ENCODE measurements at places on chromosomes 13 and 19. TPM values are rescaled to one million over a fixed set of nuclear protein-coding genes. Genes with fewer than 3 reads are reported as not detected.

SLC25A41 gene
- total RNA-seq, result not detected

ADGRE1 gene
- total RNA-seq, result 0.48 TPM

ADM5 gene
- total RNA-seq, result 1.0 TPM

C19orf81 gene
- not detected for total RNA-seq

GJB6 gene
- total RNA-seq, result not detected

APLP1 gene
- total RNA-seq, result 3.9 TPM

URAD gene
- total RNA-seq, result not detected

PRX gene
- 3.5 TPM for total RNA-seq

LRP3 gene
- total RNA-seq, result 36.1 TPM

GJA3 gene
- total RNA-seq, result not detected

TMC4 gene
- 1.1 TPM for total RNA-seq

ZNF709 gene
- total RNA-seq, result 3.0 TPM

ZNF729 gene
- total RNA-seq, result not detected

DENND1C gene
- 3.9 TPM for total RNA-seq

ZNF440 gene
- total RNA-seq, result 10.5 TPM

OBI1 gene
- total RNA-seq, result 8.9 TPM

PSG3 gene
- total RNA-seq, result not detected

CCDC122 gene
- 5.8 TPM for total RNA-seq

ADGRE2 gene
- total RNA-seq, result 4.3 TPM

PROSER1 gene
- 14.8 TPM for total RNA-seq

KLK1 gene
- total RNA-seq, result 0.67 TPM

IQCN gene
- total RNA-seq, result 4.9 TPM

PPP1R13L gene
- 31.2 TPM for total RNA-seq

IRGC gene
- total RNA-seq, result not detected

ZNF284 gene
- total RNA-seq, result 2.5 TPM

FAM83E gene
- total RNA-seq, result not detected

TSC22D1 gene
- total RNA-seq, result 182 TPM

ATP4A gene
- total RNA-seq, result not detected

ICAM5 gene
- total RNA-seq, result 0.83 TPM

ZNF730 gene
- total RNA-seq, result 0.33 TPM

ZNF8 gene
- 5.5 TPM for total RNA-seq

SIGLECL1 gene
- total RNA-seq, result not detected

PABPC3 gene
- 0.14 TPM for total RNA-seq

TEX26 gene
- total RNA-seq, result 0.56 TPM

RPL28 gene
- total RNA-seq, result 1,056 TPM

ZFR2 gene
- not detected for total RNA-seq

HCST gene
- 12.4 TPM for total RNA-seq

C1QTNF9 gene
- total RNA-seq, result 0.42 TPM

TGDS gene
- 7.4 TPM for total RNA-seq

CGB7 gene
- total RNA-seq, result not detected

APC2 gene
- total RNA-seq, result 0.10 TPM

Data from posterior vena cava (tissue), 2 donors.